ENCODE measurements at places on chromosomes 2 and 18. TPM values are rescaled to one million over a fixed set of nuclear protein-coding genes. Genes with fewer than 3 reads are reported as not detected.
A peak's percentile ranks its signal among the peaks of the same experiment; 100 is the strongest.

GRCh38 chr2:102129951-102130646 is 12.4 kb upstream of the IL1R1 start:
- no peak for DNase-seq

- DNase-seq = no peak
Measured at GRCh38 chr18:41370740-41371139, 584.3 kb upstream of the PIK3C3 start.

DNA sequence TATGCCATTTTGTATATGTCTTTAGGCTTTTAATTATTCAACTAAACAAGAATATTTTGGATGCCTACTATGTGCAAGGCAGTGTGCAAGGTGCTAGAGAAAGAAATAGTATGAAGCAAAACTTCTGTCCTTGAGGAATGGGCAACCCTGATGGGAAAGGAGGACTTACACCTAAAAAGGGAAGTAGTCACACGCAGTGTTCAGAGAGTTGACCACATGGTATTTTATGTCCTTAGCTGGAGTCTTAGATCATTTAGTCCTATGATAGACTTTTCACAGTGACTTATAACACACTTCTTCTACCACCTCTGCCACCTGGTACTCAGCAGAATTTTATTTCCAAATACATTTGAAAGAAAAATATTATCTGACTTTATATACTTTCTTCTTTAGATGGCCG is 291.6 kb downstream of the PLCL1 start:
- DNase-seq = no peak

DNA sequence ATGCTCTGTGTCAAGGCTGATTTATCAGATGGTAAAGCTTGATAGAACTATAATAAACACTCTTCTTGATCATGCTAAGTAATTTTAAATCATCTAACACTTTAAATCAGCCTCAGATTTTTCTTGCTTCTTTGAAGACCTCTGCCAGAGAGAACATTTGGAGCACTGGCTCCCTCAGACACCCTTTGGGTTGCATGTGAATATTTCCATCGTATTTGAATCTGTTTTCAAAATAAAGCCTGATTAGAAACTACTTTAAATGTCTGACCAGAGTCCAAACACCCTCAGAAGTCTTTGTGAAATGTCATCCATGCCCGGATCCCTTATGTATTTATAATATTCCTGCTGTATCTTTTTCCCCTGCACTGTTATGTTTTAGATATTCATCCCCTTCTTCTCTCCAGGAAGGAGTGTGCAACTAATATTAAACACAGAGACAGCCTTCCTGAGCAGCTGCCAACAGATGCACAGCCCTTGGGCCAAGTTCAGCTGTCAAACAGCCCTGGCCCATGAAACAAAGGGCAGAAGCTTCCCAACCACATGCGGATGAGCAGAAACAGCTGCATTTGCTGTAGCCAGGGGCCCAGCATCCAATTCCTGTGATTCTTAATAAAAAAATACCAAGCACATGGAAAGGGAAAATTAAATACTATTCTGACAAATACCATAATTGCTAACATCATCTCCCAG is 46.5 kb downstream of the DPP10 start:
- peak; percentile 44 for DNase-seq

- DNase-seq = no peak
Measured at GRCh38 chr2:201996679-201997314, 36.9 kb upstream of the FZD7 start.

DNA sequence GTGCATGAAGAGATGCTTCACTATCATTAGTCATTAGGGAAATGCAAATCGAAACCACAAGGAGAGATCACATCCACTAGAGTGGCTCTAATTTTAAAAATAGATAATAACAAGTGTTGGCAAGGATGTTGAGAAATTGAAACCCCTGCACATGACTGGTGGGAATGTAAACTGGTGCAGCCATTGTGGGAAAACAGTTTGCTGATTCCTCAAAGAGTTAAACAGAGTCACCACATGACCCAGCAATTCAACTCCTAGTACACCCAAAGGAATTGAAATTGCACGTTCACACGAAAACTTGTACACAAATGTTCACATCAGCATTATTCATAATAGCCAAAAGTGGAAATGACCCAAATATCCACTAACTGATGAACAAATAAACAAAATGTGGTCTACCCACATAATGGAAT is 179.5 kb downstream of the BCL2 start:
- DNase-seq = no peak

- DNase-seq = no peak
Measured at GRCh38 chr2:1370461-1370860, 42.8 kb upstream of the TPO start.

DNA sequence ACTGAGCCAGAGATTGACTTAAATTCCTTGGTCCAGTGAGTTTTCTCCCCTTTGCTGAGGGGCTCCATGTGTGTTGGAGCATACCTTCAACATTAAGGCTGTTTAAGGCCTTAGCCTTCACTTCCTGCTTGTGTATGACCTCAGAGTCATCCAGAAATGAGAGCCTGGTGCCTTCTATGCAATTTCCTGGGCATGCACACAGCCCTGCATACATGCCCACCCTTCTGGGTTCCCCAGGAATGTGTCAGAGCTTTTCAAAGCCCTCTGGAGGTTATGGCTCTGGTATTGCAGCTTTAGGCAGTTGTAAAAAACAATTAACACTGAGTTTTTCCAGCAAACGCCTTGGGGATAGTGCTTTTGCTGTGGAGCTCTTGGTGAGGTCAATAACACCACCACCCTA is 16.7 kb downstream of the IL1R1 start:
- no peak for DNase-seq

GRCh38 chr2:142291969-142292368 is 161.2 kb upstream of the LRP1B start:
- no peak for DNase-seq

DNA sequence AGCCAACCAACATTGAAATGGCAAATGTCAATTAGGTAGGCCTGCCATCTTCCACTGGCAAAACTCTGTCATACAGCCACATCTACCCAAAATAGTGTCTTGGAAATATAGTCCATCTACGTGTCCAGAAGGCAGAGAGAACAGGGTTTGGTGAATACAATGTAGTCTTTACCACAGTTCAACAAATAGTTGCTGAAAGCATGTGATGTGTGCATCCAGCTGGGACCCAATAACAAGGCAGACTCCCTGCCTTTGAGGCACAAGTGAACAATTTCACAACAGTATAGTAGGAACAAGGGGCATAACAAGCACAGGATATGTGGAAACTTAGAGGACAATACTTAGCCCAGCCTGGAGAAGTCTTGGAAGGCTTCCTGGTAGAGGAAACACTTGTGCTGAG is 72.6 kb downstream of the EVA1A start:
- no peak for DNase-seq

DNA sequence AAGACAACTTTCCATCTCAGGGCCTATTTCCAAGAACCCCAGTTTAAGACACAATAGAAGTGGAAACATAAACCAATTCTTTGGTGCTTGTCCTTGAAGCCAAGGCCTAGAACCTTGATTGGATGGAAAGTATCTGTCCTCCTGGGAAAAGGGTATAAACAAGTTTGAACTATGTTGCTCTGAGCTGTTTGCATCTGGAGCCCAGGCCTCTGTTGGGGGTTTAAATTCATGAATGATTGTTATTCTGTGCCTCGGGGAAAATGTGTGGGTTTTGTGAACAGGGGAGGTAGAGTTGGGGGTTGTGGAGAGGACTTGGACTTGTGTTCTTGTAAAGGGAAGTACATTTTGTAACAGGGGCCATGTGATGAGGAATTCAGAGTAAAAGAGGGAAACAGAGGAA is 406.1 kb downstream of the SLC4A3 start:
- DNase-seq = no peak

- no peak for DNase-seq
Measured at GRCh38 chr2:102276549-102277201, 34.7 kb upstream of the IL1RL1 start.

- DNase-seq = no peak
Measured at GRCh38 chr18:24976502-24976901, 375.5 kb downstream of the ZNF521 start.

- no peak for DNase-seq
Measured at GRCh38 chr2:73850009-73850408, 21.2 kb downstream of the STAMBP start.

DNA sequence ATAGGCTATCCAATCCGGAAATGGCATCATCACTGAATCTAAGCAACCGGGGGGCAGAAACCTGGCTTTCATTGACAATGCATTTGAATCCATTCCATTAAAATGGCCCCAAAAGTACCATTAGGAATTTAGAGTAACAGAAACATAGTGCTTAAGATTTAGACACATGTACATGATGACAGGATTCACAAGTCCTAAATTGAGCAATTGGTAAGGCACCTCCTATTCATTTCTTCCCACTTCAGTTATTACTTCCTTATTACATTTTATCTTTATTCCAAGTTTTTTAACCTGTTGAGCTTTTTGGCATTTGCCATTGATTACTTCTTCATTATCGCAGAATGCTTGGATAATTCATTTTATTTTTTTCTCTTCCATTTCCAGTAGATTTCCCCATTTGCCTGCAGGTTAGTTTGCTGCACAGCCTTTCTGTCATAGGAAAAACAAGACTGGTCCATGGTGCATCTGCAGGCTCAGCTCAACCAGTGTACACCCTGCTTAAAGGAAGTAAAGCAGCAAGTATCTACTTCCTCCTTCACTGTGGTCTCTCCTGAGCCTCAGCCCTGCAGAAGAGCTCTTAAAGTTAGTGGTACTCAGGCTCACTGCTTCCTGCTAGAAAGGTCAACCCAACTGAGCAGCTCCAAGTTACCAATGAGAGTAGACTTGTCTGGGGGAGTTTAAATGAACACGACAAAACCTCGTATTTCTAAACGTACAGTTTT is 89.2 kb downstream of the DOCK10 start:
- DNase-seq = no peak

- no peak for DNase-seq
Measured at GRCh38 chr2:108612153-108612513, 77.9 kb downstream of the LIMS1 start.

GRCh38 chr2:104501342-104501741 is 352.6 kb upstream of the POU3F3 start:
- DNase-seq = no peak

DNA sequence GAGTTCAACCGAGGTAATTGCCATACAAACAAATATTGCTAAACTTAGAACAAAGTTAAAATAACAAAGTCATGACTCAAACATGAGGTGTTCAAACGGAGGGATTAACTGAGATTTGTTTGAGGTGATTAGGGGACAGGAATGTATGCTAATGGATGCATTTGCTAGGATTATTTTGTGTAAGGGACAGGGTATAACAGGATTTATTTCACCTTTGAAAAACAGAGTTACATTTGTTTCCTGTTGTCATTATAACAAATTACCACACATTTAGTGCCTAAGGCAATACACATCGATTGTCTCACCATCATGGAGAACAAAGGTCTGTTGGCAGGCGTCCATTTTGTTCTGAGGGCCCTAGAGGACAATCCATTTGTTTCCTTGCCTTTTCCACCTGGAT is 304.3 kb upstream of the CNTNAP5 start:
- DNase-seq = no peak

DNA sequence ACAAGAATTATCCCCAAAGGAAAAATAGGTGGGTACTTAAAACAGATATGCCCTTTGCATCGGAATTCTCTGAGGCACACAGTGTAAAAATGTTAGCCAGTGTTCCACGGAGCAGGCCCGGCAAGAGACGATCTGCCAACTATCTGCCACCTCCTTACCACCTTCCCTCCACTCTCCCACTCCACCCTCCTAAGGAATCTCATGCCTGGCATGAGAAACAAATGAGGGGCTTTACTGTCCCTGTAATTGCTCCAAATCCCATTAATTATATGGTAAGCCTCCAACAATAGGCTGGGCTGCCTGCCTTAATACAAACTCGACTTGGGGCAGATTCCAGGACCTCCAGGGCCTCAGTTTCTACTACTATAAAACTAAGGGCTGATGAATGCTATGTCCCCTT is 102.3 kb downstream of the ZBTB7C start:
- DNase-seq = no peak

GRCh38 chr2:137051778-137052398 is 286.5 kb downstream of the THSD7B start:
- DNase-seq = no peak

DNA sequence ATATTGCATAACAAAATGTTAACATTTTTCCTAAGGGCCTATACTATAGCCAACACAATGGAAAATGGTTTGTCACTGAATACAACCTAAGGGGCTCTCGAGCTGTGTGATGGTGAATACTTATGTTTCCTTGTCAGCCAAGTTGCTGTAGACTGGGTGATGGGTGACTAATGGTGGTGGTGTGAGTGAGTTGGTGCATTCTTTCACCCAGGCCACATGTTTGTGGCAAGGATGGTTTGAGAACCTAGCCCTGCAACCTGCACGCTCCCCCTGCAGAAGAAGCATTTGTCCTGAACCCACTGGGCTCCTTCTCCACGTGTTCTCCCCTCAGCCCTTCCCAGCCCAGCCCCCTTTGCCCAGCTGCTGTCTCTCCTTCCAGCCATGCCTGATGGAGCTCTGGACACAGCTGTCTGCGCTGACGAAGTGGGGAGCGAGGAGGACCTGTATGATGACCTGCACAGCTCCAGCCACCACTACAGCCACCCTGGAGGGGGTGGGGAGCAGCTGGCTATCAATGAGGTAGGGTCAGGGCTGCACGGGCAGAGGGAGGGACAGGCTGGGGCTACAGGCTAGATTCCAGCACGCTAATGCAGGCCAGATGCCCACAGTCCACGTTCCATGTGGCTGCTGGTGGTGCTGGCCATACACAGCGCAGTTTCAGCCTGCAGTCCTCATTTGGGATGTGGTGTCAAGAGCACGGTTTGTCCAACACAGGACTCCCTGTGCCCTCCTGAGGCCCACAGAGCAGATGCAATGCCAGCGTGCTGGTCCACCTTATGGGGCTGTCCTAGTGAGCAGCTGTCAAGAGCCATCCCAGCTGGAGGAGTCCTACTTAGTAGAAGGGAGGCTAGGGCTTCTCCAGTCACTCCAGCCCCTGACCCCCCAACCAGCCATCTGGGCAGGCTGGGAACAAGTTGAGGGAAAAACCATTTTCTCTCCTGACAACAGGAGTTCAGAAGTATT is 65.4 kb downstream of the FAM168B start:
- peak; percentile 39 for DNase-seq

EPHA4 gene
- 32.6 TPM for total RNA-seq

HOXD11 gene
- 1.2 TPM for total RNA-seq

OLA1 gene
- total RNA-seq = 80.9 TPM

NETO1 gene
- total RNA-seq = 2.6 TPM

KRTCAP3 gene
- 52.9 TPM for total RNA-seq

TRPM8 gene
- not detected for total RNA-seq

PID1 gene
- total RNA-seq = 25.8 TPM

Measured in ureter (tissue), 1 donor.